Naive thymus-derived CD8-positive, alpha-beta T cell (primary cell): ENCODE measurements at places on chromosomes 16 and 17. TPM values are rescaled to one million over a fixed set of nuclear protein-coding genes. Genes with fewer than 3 reads are reported as not detected.
A peak's percentile ranks its signal among the peaks of the same experiment; 100 is the strongest.

Gene ACAP1
- 283 TPM for polyA plus RNA-seq

Gene BIRC5
- polyA plus RNA-seq, result not detected

Gene SETD6
- 14.5 TPM for polyA plus RNA-seq

DNA sequence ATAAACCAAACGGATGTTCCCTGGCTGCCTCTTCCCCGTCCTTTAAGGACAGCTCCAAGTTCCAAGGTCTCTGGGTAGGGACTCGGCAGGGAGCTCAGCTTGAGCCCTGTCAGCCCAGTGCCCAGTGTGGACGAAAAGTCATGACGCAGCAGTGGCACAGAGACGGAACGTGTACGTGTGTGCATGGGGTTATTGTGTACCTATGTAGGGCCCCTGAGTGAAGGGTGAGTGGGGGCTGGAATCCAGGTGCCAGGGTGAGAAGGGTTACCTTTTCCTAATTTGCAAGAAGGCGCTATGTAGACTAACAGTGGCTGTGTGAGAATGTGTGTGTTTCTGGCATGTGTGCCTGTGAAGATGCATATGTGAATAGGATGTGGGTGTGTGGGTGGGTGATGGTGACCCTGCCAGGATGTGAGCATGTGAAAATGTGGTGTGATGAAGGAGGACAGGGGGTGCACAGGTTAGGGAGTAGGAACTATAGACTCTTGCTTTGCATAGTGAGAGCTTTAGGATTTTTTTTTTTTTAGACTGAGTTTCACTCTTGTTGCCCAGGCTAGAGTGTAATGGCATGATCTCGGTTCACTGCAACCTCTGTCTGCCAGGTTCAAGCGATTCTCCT, 6.0 kb downstream of the SCN4A start:
- H3K36me3 ChIP-seq, result no peaks in the 10 kb centered on the region
- H3K27ac ChIP-seq, result peak overlapping the region; percentile 7
- no peaks in the 10 kb centered on the region for H3K27me3 ChIP-seq
- H3K4me1 ChIP-seq, result peaks cover 19% of the 10 kb centered on the region
- no peak for DNase-seq

- H3K36me3 ChIP-seq, result no peaks in the 10 kb centered on the region
- no peaks in the 10 kb centered on the region for H3K4me1 ChIP-seq
- no peak overlapping the region for H3K27ac ChIP-seq
- H3K27me3 ChIP-seq, result peaks cover 8% of the 10 kb centered on the region
Measured at GRCh38 chr16:49956915-49957314, 68.1 kb upstream of the CNEP1R1 start.
